Stimulated activated CD4-positive, alpha-beta T cell treated with anti-CD3 and anti-CD28 coated beads, TNF-alpha, amount 100 ng/mL, for 1 hour (primary cell): ENCODE measurements at places on chromosomes 12 and 14.

GRCh38 chr14:95233702-95234241, 76.4 kb upstream of the DICER1 start:
- no peak for DNase-seq

GRCh38 chr12:174124-174523, 39.8 kb downstream of the SLC6A12 start:
- DNase-seq, result no peak

DNA sequence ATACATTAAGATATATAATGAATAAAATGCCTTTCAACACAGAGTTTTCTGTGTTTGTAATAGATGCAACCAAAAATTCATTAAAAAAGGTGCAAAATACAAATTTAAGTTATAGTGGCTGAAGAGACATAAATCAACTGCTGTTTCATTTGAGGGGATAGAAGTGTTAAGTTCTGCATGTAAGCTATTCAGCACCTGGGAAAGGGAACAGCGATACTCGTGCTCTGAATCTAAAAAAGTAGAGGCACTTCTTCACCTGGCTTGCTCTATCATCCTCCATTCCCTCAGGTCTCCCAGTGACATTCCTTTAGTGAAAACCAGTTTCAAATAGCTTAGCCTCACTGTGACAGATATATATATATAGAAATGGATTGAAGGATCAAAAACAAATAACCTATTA, 222.6 kb downstream of the ACSS3 start:
- no peak for DNase-seq

DNA sequence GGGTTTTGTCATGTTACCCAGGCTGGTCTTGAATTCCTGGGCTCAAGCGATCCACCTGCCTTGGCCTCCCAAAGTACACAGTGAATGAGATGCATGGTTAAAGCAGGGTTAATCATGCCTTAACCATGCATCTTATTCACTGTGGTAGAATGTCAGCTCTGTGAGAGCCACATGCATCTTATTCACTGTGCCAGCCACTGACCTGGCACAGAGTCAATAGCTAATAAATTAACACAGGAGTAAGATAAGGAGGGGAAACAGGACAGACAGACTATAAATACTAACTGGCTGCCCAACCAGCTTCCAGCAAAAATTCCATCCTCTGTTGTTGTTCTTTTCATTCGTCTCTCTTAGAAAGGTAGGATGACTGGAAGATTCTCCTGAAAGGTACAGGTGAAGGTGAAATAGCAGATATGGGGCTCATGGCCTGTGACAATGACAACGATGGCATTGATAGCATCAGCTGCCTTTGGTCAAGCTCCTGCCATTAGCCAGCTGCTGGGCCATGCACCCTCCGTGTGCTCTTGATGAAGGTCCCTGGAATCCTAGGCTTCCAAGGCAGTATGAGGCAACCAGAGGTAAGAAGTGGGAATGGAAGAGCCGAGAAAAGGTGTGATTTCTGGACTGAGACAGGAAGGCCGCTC, 76.6 kb downstream of the ZNF664 start:
- DNase-seq, result no peak

DNA sequence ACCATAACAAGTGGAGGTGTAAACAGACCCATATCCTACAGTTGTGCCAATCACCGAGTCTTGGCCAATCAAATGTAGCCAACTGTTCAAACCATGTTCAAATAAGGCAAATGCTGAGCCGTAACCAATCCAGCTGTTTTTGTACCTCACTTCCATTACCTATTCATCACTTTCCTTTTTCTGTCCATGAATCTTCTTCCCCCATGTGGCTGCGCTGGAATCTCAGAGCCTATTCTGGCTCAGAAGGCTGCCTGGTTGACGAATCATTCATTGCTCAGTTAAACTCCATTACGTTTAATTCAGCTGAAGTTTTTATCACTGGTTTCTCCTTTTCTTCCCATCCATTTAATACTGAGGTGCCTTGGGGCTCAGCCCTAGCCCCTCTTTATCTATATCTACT, 71.1 kb downstream of the TBC1D30 start:
- no peak for DNase-seq

DNA sequence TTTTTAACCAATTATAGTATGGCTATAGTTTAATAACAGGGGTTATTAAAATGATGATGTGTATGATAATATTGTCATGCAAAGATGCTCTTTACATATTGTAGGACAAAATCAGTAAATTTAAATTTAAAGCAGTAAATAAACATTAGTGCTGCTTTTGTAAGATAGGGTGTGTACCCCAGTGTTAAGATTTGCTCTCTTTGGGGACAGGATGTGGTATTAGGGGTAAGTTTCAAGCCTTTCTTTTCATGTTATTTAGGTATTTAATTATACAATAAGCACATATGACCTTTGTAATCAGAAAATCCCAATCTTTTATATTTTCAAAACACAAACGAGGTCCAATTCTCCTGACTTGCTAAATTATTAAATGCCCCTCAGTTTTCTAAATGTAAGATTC, 39.7 kb upstream of the RPH3A start:
- DNase-seq, result no peak

- no peak for DNase-seq
These were observed 27.3 kb upstream of the PZP start for GRCh38 chr12:9235519-9235918.

DNA sequence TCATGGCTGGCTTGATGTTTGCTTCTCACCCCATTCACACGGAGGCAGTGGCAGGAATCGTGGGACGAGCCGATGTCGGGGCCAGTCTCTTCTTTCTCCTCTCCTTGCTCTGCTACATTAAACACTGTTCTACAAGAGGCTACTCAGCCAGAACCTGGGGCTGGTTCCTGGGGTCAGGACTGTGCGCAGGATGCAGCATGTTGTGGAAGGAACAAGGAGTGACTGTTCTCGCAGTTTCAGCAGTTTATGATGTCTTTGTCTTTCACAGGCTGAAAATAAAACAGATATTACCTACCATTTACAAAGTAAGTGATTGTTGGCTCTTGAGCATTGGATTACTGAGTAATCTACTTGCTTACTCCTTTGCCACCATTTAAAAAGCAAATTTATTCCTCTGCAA, 170.6 kb downstream of the TMTC2 start:
- DNase-seq, result no peak

- DNase-seq, result no peak
These were observed 83.0 kb upstream of the CCDC196 start for GRCh38 chr14:66403183-66403582.
